ENCODE measurements at places on chromosomes 16 and 17.
A peak's percentile ranks its signal among the peaks of the same experiment; 100 is the strongest.

GRCh38 chr17:67019809-67020208, 24.5 kb upstream of the CACNG1 start:
- DNase-seq, result no peak

GRCh38 chr17:31967648-31968047, 30.8 kb downstream of the SUZ12 start:
- DNase-seq, result no peak

DNA sequence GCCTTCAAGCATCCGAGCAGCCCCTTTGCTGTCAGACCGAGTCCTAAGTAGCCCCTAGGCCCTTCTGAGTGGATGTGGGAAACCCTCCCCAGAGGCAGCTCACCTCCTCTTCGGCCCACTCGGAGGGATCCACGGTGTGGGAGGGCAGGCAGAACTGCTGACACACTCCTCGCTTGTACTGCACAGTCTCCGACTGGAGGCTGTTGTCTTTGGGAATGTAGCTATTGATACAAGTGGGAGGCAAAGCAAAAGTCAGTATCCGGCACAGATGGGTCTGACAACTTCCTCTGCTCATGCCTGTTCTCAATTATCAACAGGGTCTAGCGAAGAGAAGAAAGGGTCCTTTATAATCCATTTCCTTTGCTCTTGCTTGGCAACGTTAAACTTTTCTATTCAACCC, 25.9 kb upstream of the FOXJ1 start:
- no peak for DNase-seq

GRCh38 chr17:77424585-77425344, 284.0 kb downstream of the SEC14L1 start:
- DNase-seq, result no peak

GRCh38 chr17:3796822-3797170, 4.2 kb downstream of the ITGAE start:
- no peak for DNase-seq

DNA sequence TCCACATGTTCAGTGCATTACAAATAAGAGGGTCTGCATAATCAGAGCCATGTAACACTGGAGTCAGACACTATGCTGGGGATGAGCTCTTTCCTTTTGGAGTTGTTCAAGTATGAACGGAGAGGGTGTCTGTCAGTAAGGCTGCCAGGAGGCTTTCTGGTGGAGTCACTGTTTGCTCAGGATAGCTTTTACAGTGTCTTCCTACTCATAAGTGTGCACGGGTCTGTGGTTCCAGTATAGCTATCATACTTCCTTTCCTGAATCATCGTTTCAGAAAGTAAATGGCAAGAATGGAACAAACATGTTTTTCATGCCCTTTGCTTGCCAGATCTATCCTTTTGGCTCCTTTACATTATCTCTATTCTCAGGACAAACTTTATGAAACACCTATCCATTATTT, 152.7 kb upstream of the CDH11 start:
- DNase-seq, result no peak

DNA sequence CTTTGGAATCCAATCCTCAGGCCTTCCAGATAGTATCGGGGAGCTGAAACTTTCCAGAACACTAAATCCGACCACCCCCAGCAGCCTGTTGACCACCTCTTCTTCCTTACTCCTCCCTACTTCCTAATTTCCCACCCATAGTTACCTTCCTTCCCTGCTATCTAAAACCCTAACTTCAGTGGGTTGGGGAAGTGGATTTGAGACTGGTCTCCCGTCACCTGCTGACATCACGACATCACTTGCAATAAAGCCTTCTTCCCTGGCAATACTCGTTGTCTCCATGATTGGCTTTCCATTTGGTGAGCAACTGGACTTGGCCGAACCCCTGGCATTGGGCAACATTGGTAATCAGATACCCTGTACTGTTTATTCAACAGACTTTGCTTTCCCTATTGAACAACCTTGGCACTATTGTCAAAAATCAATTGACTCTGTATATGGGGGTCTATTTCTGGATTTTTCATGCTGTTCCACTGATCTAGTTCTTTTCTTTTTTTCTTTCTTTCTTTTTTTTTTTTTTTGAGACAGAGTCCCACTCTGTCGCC, 11.8 kb upstream of the FOXK2 start:
- DNase-seq, result no peak

DNA sequence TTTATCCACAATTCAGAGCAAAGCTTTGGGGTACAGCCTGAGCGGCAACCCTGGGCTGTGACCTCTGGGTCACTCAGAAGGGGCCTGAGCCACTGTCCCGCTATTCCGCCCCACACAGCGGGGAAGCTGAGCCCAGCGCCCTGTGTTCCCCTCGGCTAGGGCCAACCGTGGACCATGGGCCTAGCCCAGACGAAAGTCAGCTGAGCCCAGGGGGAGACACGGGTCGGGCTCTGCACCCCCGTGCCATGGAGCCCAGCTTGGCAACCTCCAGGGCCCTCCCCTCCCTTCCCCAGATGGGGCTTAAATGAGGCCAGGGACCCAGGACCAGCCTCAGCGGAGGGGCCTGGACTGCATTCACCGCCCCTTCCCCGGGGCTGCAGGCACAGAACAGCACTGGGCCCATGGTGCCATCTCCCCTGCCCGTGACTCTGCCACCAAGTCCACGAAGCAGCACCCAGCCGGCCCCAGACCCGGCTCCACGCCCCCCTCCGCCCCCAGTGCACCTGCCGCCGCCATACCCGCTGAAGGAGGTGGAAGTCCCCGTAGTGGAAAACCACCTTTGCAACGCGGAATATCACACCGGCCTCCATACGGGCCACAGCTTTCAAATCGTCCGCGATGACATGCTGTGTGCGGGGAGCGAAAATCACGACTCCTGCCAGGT, 1.8 kb downstream of the TPSD1 start:
- no peak for DNase-seq

GRCh38 chr17:76540381-76541300, 797 bp downstream of the PRCD start:
- peak; percentile 97 for DNase-seq

DNA sequence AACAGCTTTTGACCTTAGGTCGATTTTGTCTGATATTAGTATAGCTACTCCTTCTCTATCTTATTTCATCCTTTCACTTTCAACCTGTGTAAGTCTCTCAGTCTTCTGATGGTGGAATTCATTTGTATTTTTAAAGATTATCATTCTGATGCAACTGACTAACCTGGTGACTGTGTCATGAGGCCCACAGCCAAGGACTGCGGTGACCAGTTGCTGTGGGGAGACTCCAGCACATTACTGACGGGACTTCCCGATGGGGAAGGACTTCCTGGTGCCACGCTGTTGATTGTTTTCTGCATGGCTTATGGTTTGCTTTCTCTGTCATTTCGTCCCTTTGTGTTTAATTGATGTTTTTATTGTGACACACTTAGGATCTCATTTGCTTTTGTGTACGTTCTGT, 34.2 kb downstream of the RMI2 start:
- DNase-seq, result no peak

GRCh38 chr17:6098050-6098822, 28.1 kb downstream of the WSCD1 start:
- DNase-seq, result no peak

DNA sequence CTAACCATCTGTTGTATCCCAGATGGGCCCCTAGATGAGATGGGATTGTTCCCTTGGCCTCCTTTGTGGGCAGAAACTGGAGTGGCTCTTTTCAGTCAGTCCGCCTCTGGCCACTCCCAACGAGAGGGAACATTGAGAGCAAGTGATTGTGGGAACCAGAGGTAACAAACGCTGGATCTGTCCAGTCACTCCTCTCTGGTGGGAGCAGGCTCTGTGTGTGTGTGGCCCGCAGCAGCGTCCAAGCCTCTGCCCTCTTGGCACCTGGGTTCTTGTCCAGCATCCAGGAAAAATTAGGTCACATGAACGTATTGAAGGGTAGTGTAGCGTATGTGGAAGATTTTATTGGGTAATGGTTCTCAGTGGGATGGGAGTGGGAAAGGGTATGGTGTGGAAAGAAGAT, 101.9 kb upstream of the COX10 start:
- DNase-seq, result no peak

DNA sequence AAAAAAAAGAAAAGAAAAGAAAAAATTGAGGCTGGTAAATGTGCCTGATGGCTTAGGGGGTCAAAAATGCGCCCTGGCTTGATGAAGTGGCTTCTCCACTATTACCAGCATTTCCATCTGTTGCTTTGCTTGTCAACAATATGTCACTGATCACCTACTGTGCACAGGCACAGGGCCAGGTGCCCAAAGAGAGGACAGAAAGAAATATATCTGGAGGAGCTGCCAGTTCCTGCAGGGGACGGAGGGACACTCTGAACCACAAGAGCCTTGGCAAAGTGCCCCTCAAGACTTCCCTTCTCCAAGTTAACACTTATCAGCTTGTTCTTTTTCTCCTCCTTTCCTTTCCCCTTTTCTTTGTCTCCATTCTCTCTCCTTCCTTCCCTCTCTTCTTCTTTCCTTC, 34.7 kb downstream of the GINS3 start:
- no peak for DNase-seq

DNA sequence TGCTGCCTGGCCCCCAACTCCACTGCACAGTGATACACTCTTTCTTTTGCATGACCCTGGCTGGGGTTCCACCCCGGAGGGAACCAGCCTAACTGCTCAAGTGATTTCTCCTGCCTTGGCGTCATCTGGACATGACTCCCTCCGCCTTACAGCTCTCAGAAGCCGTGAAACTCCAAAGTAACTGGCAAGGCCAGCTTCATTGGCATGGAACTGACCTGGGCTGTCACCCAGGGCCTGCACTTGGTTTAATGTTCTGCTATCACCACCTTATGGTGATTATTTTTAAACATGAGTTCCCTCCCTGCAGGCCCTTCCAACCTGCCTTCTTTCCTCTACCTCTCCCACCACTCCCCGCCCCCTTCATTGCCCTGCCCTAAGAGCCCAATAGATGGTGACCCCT, 139.7 kb upstream of the CDH5 start:
- no peak for DNase-seq

DNA sequence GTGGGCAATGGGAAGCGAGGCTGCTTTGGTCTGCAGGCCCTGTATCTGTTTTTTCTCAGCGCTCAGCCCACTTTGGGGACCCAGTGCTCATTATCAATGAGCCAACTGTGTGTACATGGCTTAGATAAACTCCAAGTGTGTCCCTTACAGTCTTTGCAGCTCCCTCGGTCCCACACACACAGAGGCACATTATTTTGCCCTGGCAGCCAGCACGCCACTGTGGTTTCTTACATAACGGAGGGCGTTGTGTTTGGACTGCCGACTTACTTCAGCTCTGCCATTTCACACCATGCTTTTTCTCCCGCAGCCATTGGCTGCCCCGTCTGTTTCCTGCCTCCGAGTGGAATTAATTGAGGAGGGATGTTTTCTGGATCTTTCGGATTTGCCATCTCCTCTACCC, 56.5 kb upstream of the CLEC18A start:
- DNase-seq, result no peak

DNA sequence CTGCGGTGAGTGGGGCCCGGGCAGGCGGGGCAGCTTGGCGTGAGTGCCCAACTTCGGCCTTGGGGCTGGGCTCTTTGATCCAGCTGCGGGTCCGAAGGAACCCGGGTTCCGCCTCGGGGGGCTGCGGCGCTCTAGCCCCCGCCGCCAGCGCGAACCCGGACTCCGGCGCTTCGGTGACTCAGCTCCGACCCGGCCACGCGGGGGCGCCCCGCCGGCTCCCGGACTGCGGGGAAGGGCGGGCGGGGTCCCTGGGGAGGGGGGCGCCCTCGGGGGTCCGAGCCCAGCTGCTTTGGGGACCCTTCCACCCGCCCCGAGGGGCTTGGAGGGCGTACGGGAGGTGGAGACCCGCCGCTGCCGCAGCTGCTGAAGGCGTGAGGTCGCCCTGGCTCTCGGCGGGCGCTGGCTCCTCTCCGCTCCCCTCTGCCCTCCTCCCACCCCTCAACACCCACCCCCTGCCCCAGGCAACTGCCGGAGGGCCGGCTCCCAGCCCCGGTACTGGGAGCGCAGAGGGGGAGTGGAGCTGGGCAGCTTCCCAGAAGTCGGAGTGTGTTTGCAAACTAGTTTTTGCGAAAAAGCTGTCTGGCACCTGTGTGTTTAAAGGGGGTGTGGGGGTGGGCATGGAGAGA, 516 bp downstream of the CPNE2 start:
- peak; percentile 56 for DNase-seq

- peak; percentile 3 for DNase-seq
Observed at GRCh38 chr16:19991614-19992013, 82.1 kb downstream of the GPR139 start.

DNA sequence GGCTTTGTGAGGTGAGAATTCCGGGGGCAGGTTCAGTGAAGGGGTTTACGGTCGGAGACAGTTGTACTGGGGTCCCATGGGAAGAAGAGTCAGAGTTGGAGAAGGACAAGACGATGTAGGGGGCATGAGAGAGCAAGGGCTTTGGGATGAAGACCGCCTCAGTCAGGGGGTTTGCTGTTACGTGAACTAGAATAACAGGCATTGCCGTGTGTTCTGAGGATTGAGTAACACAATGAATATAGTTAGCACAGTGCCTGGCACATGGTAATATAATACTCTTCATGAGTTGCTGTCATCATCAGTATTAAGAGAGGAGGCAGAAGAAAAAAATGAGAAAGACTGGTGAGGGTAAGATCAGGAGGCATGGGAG, 577 bp downstream of the ZNF646 start:
- no peak for DNase-seq

GRCh38 chr16:14510939-14511799, 118.9 kb downstream of the PARN start:
- DNase-seq, result no peak

DNA sequence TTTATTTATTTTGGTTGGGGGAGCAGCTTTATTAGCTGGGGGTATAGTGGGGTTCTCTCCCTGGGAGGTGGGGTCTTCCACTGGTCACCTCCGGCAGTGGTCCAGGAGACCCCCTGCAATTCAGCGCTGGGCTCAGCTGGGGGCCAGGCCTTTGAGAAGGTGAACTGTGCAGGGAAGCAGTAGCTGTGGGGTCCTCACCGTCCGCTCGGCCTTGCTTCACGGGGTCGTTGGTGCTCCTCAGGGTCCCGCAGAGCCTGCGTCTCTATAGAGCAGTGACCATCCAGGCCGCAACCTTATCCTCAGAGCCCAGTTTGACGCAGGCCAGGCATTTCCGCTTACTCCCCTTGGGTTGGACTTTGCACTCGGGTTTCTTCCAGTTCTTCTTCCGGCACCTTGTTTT, 1954.7 kb downstream of the TP53TG3F start:
- DNase-seq, result no peak

DNA sequence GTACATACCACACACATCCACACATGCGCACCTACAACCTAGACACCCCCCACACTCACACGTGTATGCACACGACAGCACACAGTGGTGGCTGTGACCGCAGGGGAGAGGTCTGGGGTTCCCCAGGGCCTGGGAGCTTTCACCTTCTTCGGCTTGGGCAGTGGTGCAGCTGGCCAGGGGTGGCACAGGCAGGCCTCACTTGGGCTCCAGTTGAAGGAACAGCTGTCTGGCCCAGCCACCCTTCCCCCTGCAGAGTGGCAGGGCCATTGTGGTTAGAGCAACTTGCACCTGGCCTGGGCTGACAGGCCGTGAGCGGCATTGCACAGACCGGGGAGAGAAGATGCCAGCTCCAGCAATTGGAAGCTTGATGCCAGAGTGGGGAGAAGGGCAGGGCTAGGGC, 114.5 kb upstream of the GSE1 start:
- peak; percentile 39 for DNase-seq

Measured in NCI-H526 (cell line).